T-helper 17 cell (primary cell): ENCODE measurements at places on chromosomes 5 and 9. TPM values are rescaled to one million over a fixed set of nuclear protein-coding genes. Genes with fewer than 3 reads are reported as not detected.

GRCh38 chr9:30329431-30329830, 2055.0 kb upstream of the ACO1 start:
- no peak for DNase-seq

GRCh38 chr5:153827397-153827796, 211.3 kb downstream of the FAM114A2 start:
- DNase-seq: no peak

- no peak for DNase-seq
These were observed 104.5 kb downstream of the VAV2 start for GRCh38 chr9:133887540-133888047.

GRCh38 chr9:119963798-119964372, 594.6 kb upstream of the BRINP1 start:
- DNase-seq: no peak

GRCh38 chr9:99400184-99400731, 178.2 kb downstream of the SEC61B start:
- DNase-seq: no peak

DNA sequence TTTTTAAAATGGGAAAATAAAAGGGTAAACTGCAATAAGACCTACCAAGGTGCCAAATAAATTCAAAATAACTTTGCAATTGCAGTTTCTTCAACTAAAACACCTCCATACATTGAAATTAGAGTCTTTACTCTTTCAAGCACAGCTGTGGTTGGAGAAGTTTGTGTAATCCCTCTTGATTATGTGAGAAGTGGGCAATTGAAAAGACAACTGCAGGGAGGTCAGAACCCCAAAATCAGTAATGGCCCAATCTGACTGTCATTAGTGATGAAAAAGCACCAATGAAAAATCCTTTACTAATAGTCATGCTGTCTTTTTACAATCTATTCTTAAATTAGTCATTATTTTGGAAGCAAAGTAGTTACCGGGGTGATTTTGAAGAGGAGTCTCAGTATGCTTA, 116.7 kb upstream of the RGMB start:
- no peak for DNase-seq

- DNase-seq: no peak
These were observed 42.9 kb upstream of the VDAC1 start for GRCh38 chr5:134047687-134048056.

DNA sequence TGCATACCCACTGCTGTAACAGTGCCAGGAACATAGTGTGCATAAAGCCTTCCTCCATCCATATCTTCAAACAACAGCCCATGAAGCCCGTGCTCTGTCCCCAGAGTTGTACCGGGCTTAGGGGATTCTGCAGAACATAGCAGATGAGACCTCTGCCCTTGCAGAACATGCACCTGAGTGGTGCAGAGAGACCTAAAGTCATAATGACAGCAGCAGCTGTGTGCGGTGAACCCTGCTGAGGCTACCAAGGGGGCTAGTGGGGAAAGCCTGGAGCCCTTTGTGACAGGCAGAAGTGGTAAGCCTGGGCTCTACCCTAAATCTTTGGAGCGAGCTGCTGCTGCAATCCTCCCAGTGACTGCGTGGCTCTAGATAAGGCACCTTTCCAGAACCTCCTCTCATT, 32.2 kb upstream of the BRD3 start:
- no peak for DNase-seq

DNA sequence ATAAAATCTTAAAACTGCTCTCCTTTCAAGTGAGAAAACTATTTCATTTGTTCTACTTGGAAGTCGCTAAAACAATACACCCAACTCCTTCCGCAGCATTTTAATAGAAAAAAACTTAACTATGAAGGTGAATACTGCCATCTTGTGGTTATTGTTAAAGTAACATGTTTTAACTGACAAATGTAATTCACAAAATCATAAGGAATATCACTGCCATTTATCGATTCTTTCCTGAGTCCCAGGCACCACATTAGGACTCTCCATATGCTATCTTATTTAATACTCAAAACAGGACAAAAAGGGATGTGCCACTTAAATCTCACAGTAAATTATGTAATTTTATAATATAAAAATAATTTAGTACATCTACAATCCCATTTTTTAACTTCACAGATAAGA, 130.5 kb upstream of the ITGA1 start:
- DNase-seq: no peak

DNA sequence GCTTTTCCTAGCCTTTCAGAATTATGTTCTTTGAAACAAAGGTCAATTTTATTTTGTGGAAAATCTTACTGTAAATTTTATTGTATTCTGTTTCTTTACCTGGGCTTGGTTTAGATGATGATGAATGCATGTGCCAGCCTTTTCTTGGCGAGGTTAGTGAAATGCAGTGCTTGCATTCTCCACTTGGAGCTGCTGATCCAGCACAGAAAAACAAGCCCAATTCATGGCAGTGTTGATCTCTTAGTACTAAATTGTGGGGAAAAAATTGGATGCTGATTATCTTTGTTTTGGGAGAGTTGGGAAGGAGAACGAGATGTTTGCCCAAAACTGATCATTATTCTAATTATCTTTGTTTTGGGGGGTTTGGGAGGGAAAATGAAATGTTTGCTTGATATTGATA, 3.7 kb downstream of the HABP4 start:
- no peak for DNase-seq

DNA sequence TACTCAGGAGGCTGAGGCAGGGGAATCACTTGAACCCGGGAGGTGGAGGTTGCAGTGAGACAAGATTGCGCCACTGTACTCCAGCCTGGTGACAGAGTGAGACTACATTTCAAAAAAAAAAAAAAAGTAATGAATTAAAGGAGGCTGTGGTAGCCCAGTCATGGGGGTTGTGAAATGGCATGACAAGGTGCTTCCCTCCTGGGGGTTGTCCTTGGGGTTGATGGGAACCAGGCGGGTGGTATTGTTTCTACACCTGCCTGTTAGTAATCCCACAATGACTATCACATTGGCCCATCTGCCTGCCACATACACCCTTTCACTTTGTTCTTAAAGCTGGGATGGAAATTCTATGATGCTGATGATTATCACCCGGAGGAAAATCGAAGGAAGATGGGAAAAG, 5.6 kb downstream of the IDNK start:
- no peak for DNase-seq

DNA sequence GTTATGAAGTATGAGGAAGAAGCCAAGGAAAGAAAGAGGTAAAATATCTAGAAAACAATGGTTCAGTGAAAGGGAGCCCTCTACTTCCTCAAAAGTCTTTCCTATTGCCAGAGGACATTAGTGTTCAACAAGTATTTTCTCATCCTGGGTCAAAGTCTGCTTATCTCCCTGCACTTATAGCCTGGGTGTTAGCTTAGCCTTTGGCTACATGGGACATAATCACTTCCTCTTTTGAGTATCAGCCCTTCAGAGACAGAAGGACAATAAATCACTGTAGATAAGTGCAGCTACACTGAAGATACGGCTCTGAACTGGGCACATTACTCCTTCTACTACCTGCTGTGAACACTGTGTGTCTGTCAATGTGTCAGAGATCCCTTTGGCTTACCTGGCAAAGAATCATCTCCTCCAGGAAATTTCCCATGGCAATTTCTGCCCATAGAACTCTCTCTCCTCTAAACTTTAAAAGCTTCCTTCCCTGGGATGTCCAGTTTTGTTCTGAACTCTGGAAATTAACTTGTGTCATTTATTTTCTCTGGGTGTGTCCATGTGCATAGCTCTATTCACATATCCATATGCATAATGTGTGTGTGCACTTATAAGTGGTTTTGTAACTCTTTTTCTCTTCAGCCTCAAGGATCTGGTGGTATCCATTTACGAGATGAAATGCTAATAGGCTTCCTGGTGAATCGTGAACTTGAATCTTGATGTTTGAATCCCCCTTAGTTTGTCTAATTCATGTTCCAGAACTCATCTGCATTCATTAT, 30.0 kb upstream of the RECK start:
- no peak for DNase-seq

GRCh38 chr5:31751610-31752009, 112.7 kb downstream of the PDZD2 start:
- DNase-seq: no peak

GRCh38 chr9:128551657-128552152, 682 bp upstream of the SPTAN1 start:
- no peak for DNase-seq

- DNase-seq: no peak
These were observed 107.2 kb downstream of the ARHGEF28 start for GRCh38 chr5:73733219-73733618.

- DNase-seq: no peak
These were observed 370.4 kb downstream of the PRDM9 start for GRCh38 chr5:23877847-23878246.

- no peak for DNase-seq
These were observed 173.5 kb downstream of the TRIM32 start for GRCh38 chr9:116860509-116861120.

GRCh38 chr9:116608064-116608463, 79.0 kb upstream of the TRIM32 start:
- no peak for DNase-seq

- DNase-seq: no peak
These were observed 78.4 kb upstream of the ACO1 start for GRCh38 chr9:32306006-32306405.

DNA sequence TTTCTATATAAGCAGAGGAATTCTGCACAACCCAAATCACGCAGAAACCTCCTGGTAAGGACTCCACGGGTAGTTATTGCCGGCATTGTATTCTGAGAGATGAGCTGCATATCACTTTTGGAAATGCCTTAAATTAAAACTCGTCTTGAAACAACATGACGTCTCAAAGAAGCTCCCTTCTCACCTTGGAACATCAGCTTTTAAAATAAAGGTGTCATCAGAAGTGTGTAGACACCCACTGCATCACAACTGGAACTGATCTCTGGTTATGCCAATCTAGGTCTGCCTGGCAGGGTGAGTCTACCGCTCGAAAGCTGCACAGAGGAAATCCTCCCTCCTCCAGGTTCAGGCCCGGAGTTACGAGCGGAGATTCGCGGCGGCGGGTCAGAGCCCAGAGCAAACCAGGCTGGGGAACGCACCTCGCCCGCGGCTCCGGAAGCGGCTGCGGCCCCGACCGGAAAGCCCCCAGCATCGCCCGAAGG, 974 bp upstream of the SLC12A2 start:
- DNase-seq: no peak

DNA sequence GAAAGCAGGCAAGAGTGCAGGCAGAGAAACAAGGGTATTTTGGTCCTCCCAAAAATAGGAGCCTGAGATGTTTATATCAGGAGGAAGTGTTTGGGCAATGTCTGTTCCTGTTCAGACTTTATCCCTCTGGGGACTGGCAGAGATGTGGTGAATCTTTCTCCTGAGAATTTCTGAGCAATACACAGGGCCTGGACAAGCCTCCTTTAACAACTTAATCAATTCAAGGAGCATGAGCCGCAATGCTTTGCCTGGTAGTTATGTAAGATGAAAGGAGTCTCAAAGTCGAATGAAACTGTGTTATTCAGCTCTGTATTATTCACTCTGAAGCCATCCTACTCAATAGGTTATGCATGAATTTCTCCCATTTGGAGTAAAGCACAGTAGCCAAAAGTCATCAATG, 365.6 kb downstream of the MAN2A1 start:
- no peak for DNase-seq

ZNF608 gene
- 0.16 TPM for total RNA-seq

KCNN2 gene
- not detected for total RNA-seq

SOX30 gene
- total RNA-seq: not detected

TEX48 gene
- not detected for total RNA-seq

PPP3R2 gene
- not detected for total RNA-seq

GPR151 gene
- total RNA-seq: not detected

SNAPC4 gene
- total RNA-seq: 11.0 TPM

PCDHA12 gene
- not detected for total RNA-seq
